ENCODE measurements at places on chromosomes 11 and 22.

- DNase-seq: no peak
Observed at GRCh38 chr22:29125443-29125778, 52.6 kb downstream of the KREMEN1 start.

GRCh38 chr22:21451545-21452520 is 15.4 kb upstream of the TMEM191C start:
- DNase-seq: no peak

DNA sequence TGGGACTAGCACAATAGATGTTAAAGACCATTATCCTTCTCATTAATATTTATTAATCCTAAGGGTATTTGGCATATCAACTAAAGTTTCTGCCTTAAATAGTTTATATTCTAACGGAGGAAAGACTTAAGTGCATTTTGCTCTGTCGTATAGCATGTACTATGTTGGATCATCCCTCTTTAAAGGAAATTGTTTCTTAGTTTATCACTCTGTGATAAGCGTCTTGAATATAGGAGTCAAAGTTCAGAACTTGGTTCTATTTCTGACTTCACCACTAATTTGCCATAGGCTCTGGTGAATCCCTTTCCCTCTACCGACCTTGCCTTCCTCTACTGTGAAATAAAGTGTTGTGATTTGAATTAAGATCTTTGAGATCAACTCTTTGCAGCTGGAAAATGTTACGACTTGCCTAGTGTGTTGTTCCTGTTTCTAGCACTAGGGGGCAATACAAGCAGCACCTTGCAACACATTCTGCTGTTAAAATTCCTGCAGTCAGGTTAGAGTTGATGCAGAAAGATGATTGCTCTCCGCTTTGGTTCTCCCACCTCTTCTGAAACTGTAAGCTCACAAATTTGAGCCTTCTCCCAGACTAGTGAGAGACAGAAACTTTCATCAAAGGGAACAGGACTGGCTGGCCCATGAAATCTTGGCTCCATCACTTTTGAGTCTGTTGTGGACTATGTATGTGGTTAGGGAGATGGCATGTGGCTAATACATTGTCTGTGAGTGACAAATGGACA is 27.8 kb upstream of the ZNRF3 start:
- DNase-seq: peak; percentile 27

DNA sequence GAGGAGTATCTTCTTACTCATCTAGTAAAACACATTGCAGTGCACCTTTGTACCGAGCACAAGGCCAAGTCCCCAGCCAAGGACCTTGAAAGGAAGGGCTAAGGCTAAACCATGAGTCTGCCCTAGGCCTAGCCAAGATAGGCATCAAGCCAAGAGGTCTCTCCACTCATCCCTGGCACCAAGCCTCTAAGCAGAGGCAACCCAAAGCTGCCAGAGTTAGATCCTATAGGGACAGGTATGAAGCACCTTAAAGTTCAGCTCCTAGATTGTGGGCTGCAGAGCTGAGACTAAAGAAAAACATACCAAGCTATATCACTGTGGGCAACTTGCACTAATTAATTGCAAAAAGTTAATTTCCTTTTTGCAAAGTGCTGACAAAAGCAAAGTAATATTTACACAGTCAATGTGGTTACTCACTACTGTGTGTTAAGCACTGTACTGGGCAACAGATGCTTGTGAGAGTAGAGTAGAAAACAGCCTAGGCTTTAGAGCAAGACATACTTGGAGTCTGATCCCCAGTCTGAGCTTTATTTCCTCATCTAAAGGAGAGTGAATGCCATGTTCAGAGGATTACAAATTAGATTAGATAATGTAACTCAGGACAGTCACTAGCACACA is 7.2 kb downstream of the COA4 start:
- no peak for DNase-seq

DNA sequence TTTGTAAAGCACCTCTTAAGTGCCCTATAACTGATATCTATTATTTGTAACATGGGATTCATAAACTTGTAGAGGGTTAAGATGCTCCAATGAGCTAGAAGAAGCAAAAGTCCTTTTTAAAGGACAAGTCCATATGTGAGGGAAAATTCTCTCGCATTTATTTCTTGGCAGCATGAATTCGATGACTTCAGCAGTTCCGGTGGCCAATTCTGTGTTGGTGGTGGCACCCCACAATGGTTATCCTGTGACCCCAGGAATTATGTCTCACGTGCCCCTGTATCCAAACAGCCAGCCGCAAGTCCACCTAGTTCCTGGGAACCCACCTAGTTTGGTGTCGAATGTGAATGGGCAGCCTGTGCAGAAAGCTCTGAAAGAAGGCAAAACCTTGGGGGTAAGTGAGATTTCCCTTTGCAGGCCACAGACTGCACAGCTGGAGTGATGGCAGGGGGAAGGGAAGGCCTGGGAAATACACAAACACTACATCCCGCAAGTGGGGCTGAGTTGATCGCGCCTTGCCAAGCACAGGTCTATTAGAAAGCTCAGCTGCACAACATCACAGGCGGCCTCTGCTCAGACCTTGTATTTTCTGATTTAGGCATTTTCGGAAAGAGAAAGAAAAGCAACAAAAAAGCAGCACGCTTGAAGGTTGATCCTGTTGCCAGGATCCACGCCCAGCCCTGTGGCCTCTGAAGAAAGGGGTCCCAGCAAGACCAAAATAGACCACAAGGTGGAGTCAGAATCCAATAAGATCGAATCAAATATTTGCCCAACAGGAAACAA is 1.5 kb downstream of the MS4A8 start:
- no peak for DNase-seq

DNA sequence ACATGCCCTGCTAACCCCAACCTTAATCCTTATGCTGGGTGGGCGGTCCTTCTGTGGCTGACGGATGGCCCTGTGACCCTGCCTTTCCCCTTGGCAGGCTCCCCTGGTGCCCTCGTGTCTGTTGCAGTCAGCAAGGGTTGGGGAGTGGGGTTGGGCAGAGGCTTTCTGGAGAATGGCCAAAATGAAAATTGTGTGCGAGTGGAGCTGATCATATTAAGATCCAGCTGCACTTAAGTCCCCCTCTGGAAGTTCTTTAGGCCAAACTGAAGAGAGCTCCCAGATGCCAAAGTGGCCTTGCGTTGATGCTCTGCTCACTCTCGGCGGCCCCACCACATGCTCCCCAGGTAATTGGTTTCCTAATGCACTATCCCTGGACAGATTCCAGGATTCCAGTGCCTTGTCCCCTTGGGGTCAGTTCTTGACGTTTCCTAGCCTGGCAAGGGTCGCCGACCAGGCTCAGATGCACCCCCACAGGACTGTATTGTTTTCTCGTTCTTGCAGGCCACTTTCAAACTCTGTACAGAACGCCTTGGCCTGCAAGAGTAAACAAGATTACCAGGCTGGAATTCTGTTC is 16.4 kb upstream of the C11orf96 start:
- no peak for DNase-seq

- DNase-seq: no peak
Observed at GRCh38 chr22:46812034-46812605, 49.7 kb downstream of the TBC1D22A start.

DNA sequence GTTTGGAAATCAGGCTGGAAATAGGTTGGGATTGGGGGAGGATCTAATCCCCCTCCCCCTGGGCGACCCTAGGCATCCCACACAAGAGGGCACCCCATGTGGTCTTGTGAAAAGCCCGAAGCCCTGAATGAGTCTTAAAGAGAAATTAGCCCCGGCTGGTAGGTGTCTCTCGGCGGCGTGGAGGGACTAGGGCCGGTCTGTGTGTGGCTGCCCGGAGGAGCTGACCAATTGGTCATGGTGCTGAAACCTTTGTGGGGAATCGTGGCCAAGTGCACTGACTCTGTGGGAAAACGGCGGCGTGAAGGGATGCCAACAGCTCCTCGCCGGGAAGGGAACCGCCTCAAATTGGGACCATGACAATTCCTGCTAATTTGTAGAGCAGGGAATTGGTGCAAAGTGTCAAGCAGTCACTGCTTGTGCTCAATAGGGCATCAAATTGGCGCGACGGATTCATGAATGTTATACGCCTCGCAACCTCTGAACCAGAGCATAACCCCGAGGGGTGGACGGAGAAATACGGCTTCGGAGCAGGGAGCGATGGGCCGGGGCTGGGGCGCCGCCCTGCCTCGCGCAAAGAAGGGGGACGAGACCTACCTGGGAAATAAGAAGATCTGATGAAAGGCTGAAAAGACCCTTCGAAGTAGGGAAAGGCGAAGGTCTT is 1.5 kb downstream of the DBX1 start:
- DNase-seq: no peak

DNA sequence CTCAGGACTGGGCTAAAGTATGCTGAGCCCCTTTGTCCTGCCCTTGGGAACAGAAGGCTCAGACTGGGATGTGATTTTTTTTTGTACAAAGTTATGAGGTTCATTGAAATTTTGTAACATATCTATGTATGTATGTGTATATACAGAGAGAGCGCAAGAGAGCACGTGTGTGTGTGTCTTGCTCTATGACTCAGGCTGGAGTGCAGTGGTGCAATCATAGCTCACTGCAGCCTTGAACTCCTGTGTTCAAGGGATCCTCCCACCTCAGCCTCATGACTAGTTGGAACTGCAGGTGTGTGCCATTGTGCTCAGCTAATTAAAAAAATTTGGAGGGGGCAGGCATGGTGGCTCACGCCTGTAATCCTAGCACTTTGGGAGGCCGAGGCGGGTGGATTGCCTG is 5.7 kb downstream of the TMEM25 start:
- no peak for DNase-seq

- no peak for DNase-seq
Observed at GRCh38 chr11:107549253-107549953, 16.1 kb downstream of the ALKBH8 start.

- no peak for DNase-seq
Observed at GRCh38 chr11:4087551-4087950, 7.0 kb upstream of the RRM1 start.

- no peak for DNase-seq
Observed at GRCh38 chr11:130721736-130722135, 194.5 kb downstream of the SNX19 start.

- no peak for DNase-seq
Observed at GRCh38 chr11:85180528-85180927, 446.6 kb downstream of the DLG2 start.

DNA sequence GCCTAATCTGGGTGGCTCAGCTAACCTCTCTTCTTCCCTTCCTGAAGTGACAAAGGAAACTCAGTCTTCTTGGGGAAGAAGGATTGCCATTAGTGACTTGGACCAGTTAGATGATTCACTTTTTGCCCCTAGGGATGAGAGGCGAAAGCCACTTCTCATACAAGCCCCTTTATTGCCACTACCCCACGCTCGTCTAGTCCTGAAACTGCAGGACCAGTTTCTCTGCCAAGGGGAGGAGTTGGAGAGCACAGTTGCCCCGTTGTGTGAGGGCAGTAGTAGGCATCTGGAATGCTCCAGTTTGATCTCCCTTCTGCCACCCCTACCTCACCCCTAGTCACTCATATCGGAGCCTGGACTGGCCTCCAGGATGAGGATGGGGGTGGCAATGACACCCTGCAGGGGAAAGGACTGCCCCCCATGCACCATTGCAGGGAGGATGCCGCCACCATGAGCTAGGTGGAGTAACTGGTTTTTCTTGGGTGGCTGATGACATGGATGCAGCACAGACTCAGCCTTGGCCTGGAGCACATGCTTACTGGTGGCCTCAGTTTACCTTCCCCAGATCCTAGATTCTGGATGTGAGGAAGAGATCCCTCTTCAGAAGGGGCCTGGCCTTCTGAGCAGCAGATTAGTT is 14.2 kb upstream of the UVRAG start:
- no peak for DNase-seq

Data from GM12878 (cell line).